ENCODE measurements at places on chromosomes 12 and 14.

- DNase-seq = no peak
These were observed 95.1 kb downstream of the LLPH start for GRCh38 chr12:66035288-66035966.

DNA sequence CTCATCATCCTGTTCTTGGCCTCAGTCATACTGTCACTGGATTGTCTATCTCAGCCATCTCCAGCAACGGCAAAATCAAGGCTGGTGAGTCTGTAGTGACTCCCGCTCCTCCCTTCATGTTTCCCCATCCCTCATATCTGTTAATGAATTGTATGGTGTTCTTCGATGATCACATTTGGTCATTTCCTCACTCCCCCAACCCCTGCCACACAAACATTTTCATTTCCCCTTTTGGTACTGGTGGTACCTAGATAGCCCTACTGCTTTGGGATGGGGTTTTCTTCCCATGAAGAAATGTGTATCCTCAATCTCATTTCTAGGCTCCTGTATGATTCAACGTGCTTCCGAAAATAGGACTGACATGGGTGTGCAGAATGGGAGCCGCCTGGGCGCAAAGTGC, 2.7 kb upstream of the KLHL33 start:
- no peak for DNase-seq

GRCh38 chr14:84131924-84132323, 1398.0 kb upstream of the FLRT2 start:
- DNase-seq = no peak

- no peak for DNase-seq
These were observed 27.3 kb downstream of the RERG start for GRCh38 chr12:15193946-15194345.

DNA sequence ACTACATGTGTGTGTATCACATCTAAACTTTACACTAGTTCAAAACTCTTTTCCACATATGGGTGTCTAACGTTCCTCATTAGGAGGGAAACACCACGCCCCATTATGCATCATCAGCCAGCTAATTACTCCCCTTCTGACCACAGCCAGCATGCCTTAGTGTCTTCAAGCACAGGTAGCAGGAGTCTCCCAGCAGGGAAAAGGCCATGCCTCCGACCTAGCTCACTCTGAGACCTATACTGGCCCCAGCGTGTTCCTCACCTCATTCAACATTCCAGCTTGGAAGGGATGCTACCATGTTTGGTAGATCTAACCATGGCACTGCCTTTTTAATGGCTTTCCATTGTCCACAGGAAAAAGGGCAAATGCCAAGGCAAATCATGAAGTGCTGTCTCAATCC, 66.1 kb upstream of the PRB2 start:
- DNase-seq = no peak

GRCh38 chr12:125148316-125148715, 83.1 kb downstream of the AACS start:
- no peak for DNase-seq

DNA sequence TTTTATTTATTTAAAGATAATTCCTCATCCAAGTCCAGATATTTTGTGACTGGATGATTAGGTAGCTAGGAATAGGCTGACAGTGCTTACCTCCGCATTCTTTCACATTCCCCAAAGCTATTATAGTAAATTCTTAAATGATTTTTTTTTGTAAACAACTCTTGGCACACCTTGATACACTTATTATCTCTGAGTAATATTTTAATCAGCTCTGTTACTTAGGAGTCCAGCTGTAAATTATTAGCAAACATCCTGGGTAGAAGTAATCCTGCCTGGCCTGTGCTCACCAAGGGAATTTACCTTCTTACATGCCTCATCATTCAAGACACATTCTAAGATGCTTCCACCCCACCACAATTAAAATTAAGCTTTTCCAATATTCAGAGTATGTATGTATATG, 186.1 kb downstream of the SLC2A13 start:
- DNase-seq = no peak

DNA sequence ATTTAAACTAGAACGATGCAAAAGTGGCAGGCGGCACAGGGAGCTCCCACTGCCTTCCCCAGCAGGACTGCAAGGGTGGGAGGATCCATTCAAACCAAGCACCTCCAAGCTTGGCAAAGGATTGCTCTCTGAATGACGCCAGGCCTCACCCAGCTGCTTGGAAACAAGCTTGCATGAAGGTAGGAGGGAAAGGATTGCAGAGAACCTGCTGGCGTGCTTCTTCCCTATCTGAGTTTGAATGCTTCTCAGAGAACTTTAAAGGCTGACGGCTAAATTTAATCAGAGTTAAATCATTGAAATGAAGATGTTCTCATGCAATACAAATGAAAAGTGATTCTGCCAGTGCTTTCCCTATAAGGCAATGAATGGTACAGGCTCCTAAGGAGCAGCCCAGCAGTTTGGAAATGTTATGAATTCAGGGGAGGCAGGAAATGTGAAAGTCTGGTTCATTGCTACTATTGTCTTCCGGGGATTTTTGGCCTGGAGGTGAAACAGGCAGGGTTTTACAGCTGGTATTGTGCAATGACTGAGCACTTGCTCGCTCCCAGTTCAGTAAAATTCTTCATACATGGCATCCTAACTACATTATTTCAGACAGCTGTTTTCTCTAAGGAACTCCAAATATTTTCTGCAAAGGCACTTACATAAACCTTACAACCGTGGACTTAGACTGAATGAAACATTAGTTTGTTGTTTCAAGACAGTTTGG, 31.9 kb upstream of the DUSP6 start:
- no peak for DNase-seq

All from esophagus squamous epithelium (tissue), 5 donors.